Ovary (tissue), 10 donors: ENCODE measurements at places on chromosomes 4 and X. TPM values are rescaled to one million over a fixed set of nuclear protein-coding genes. Genes with fewer than 3 reads are reported as not detected.

The IL21 gene
- total RNA-seq = not detected

The CLGN gene
- total RNA-seq = 0.12 TPM

The PRDM5 gene
- total RNA-seq = 45.3 TPM

The PPBP gene
- total RNA-seq = 0.53 TPM

The MEPE gene
- total RNA-seq = not detected

The RAI2 gene
- 32.2 TPM for total RNA-seq

The ADH1C gene
- 7.7 TPM for total RNA-seq

The CNKSR2 gene
- total RNA-seq = 2.3 TPM

The SLC34A2 gene
- 0.30 TPM for total RNA-seq

The NOP14 gene
- total RNA-seq = 37.6 TPM

The NLRP2B gene
- total RNA-seq = 0.07 TPM

The TXK gene
- 1.9 TPM for total RNA-seq

GRCh38 chr4:26458157-26458561, 32.1 kb downstream of the CCKAR start:
- H3K27ac ChIP-seq = no peak overlapping the region
- no peak for DNase-seq
- H3K4me1 ChIP-seq = no peaks in the 10 kb centered on the region
- H3K27me3 ChIP-seq = no peaks in the 10 kb centered on the region
- H3K4me3 ChIP-seq = no peak overlapping the region

DNA sequence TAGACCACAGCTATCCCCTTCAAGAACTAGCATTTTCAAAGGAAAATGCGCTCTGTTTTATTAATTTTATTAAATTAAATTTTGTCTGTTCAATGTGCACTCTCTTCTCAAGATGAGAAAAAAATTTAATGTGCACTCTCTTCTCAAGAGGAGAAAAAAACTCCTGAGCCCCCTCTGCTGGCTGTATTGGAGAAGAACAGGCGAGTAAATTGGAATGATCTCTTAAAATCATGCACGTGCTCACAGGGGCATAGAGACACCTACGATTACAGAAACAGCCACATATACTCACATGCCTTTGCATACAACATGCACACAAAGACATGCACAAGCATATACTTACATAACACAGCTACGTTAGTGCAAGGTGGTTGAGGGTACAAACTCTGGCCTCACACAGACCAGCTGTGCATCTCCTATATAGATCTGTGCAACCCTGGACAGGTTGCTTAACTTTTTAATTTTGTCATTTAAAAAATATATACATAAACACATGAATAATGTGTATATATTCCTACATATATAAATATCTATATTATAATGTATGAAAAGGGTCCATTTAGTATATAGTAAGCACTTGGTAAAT, 176.2 kb upstream of the CXorf66 start:
- H3K27me3 ChIP-seq = no peaks in the 10 kb centered on the region
- no peaks in the 10 kb centered on the region for H3K36me3 ChIP-seq
- H3K27ac ChIP-seq = no peak overlapping the region
- H3K4me3 ChIP-seq = no peak overlapping the region
- DNase-seq = no peak

- H3K4me3 ChIP-seq = peak within 1 kb of the TSS; percentile 74
- H3K4me1 ChIP-seq = no peaks in the 10 kb centered on the region
- peak; percentile 89 for DNase-seq
Observed at GRCh38 chr4:77156912-77157858, at the start of gene CCNG2. TSS of gene CCNG2 (plus strand) at chr4:77157207. CDS start at chr4:77158533, 1,326 bp downstream.

DNA sequence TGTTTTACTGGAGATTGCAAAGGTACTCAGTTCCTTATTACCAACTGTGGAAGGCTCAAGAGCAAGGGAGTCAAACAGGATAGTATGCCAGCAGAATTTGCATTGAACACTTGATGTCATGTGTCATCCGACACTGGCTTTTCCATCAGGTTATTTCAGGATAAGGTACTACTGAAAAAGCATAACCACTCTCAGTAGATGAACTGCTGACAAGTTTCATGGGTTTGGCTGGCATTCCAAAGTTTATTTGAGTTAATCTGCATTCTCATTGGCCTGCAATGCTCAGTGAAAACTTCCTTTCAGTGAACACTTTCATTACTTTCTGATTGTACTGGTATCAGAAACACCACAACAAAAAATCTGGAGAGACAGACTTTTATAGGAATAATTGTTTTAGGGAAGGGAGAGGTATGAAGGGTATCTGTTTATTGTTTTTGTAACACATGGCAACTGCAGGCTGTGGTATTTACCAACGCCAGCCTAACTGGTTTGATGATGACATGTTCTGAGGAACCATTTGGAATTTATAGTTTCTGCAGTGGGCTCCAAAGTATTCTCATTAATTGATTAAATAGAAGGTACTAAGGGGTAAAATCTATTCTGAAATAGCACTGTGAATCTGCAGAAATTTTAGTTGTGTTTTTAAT, 345.7 kb upstream of the NR3C2 start:
- no peak for DNase-seq
- H3K4me3 ChIP-seq = no peak overlapping the region
- H3K4me1 ChIP-seq = no peaks in the 10 kb centered on the region
- no peak overlapping the region for H3K27ac ChIP-seq

- H3K36me3 ChIP-seq = no peaks in the 10 kb centered on the region
- H3K27me3 ChIP-seq = no peaks in the 10 kb centered on the region
- no peak overlapping the region for H3K4me3 ChIP-seq
- DNase-seq = no peak
- H3K4me1 ChIP-seq = no peaks in the 10 kb centered on the region
Observed at GRCh38 chr4:155769090-155769489, 10.3 kb downstream of the GUCY1B1 start.

DNA sequence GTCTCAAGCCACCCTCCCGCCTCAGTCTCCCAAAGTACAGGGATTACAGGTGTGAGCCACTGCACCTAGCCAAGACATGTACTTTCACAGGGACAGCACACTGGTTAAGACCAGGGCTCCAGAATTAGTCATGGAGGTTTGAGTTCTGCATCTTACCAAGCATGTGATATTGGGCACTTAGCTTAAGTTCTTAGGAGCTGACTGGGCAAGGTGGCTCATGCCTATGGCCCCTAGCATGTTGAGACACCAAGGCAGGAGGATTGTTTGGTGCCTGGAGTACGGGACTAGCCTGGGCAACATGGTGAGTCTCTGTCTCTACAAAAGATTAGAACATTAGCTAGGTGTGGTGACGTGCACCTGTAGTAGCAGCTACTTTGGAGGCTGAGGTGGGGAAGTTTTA, 2.6 kb upstream of the TMEM192 start:
- DNase-seq = no peak
- no peak overlapping the region for H3K27ac ChIP-seq
- no peaks in the 10 kb centered on the region for H3K27me3 ChIP-seq
- no peaks in the 10 kb centered on the region for H3K4me1 ChIP-seq
- no peaks in the 10 kb centered on the region for H3K36me3 ChIP-seq

- H3K27ac ChIP-seq = no peak overlapping the region
- no peak for DNase-seq
- H3K36me3 ChIP-seq = no peaks in the 10 kb centered on the region
- H3K27me3 ChIP-seq = no peaks in the 10 kb centered on the region
- no peak overlapping the region for H3K4me3 ChIP-seq
Observed at GRCh38 chr4:145404761-145405160, 76.9 kb upstream of the SMAD1 start.

GRCh38 chr4:181202240-181202639, 1041.0 kb upstream of the TENM3 start:
- no peak for DNase-seq
- H3K4me3 ChIP-seq = no peak overlapping the region
- no peak overlapping the region for H3K27ac ChIP-seq
- H3K4me1 ChIP-seq = no peaks in the 10 kb centered on the region
- no peaks in the 10 kb centered on the region for H3K27me3 ChIP-seq

- no peak for DNase-seq
- no peaks in the 10 kb centered on the region for H3K36me3 ChIP-seq
- no peaks in the 10 kb centered on the region for H3K27me3 ChIP-seq
- H3K4me3 ChIP-seq = no peak overlapping the region
Observed at GRCh38 chr4:96459105-96459504, 619.2 kb downstream of the PDHA2 start.

DNA sequence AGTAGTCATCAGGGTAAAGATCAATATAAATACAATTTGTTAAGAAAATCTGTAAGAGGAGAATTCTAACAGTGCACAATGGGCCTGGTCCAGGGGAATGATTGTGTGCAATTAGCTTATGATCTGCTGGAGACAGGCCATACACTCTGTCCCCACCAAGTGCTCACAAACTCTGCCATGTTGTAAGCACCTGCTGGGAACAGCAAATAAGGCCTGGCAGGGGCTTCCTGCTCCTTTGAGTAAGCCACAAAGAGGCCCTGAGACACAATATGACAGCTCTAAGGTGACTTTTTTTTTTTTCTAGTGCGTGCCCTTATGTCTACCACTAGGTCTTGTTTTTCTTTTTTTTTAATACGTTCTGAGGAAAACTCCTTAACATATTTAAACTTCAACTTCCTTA, 866.3 kb upstream of the PCDH7 start:
- DNase-seq = no peak
- H3K36me3 ChIP-seq = no peaks in the 10 kb centered on the region
- no peak overlapping the region for H3K27ac ChIP-seq
- no peak overlapping the region for H3K4me3 ChIP-seq

- H3K4me1 ChIP-seq = peaks cover 28% of the 10 kb centered on the region
- H3K36me3 ChIP-seq = no peaks in the 10 kb centered on the region
- no peaks in the 10 kb centered on the region for H3K27me3 ChIP-seq
- no peak for DNase-seq
- H3K27ac ChIP-seq = no peak overlapping the region
Observed at GRCh38 chr4:143403553-143403820, 66.8 kb downstream of the GAB1 start.

GRCh38 chr4:19711871-19712270, 539.8 kb upstream of the SLIT2 start:
- H3K27me3 ChIP-seq = no peaks in the 10 kb centered on the region
- no peaks in the 10 kb centered on the region for H3K36me3 ChIP-seq
- DNase-seq = no peak
- H3K4me3 ChIP-seq = no peak overlapping the region

- H3K27ac ChIP-seq = no peak overlapping the region
- H3K27me3 ChIP-seq = no peaks in the 10 kb centered on the region
- no peak for DNase-seq
- no peak overlapping the region for H3K4me3 ChIP-seq
Observed at GRCh38 chr4:151195801-151196200, 81.2 kb upstream of the PRSS48 start.

DNA sequence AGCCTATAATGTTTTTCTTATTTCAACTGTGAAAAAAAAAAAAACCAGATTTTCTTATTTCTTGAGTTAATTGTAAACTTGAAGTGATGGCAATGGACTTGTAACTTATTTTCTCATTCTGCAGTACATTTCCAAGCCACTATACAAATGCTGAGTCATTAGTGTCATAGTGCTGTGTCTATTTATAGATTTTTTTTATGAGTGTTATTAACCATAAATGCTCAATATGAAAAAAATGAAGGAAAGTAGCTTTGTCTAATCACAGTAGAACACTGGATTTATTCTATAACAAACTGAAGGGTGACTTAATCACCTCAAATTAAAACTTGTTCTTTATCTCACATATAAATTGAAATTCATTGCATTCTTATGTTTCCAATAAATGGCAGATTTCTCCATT, 718.6 kb downstream of the CCSER1 start:
- H3K27ac ChIP-seq = no peak overlapping the region
- H3K36me3 ChIP-seq = no peaks in the 10 kb centered on the region
- no peaks in the 10 kb centered on the region for H3K27me3 ChIP-seq
- DNase-seq = no peak
- no peak overlapping the region for H3K4me3 ChIP-seq

DNA sequence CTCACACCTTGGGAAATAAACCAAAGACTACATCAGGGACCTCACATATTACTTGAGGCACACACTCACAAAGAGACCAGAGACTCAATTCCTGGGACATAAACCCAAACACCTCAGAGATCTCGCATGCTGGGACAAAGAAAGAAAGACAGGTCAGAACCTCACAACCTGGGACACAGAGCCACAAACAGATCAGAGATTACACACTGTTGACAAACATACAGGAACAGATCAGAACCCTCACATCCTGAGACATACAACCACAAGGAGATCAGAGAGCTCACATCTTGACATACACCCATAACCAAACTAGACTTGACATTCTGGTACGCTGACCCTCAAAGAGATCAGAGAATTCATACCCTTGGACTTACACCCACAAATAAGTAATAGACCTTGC, 17.3 kb downstream of the SUV39H1 start:
- no peak overlapping the region for H3K27ac ChIP-seq
- H3K27me3 ChIP-seq = no peaks in the 10 kb centered on the region
- DNase-seq = no peak
- no peak overlapping the region for H3K4me3 ChIP-seq
- H3K36me3 ChIP-seq = no peaks in the 10 kb centered on the region
- no peaks in the 10 kb centered on the region for H3K4me1 ChIP-seq

DNA sequence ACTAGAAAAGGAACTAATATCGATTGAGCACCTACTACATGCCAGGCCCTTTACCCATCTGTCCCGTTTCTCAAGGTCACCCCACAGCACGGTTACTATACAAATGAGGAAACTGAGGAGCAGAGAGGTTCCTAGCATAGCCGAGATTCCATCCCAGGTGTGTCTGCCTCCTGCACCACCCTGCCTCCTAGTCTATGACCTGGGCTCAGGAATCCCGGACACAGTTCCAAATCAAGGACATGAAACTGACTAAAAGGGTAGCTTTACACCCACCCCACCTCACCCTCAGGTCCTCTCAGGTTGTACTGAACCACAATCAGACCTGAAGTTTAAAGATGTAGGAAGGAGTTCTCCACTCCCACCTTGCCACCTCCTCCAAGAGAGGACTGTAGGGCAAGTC, 55.6 kb downstream of the APBB2 start:
- no peak for DNase-seq
- H3K4me3 ChIP-seq = no peak overlapping the region
- no peak overlapping the region for H3K27ac ChIP-seq
- peaks cover 9% of the 10 kb centered on the region for H3K4me1 ChIP-seq
- H3K36me3 ChIP-seq = no peaks in the 10 kb centered on the region

DNA sequence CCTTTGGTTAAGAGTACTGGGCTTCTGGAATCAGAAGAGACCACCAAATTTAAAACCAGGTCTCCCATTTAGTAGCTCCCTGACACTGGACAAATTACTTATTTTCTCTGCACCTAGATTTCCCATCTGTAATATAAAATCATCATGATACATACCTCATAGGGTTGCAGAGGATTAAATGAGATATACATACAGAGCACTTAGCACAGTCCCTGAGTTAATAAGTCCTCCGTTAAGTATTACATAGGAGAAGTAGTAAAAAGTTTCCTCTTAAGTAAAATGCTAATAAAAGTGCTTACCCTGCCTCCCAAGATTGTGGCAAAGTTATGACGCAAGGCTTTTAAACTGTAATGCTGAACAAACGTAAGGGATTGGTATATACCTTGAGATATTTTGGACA, 539 bp upstream of the CHIC1 start:
- H3K36me3 ChIP-seq = no peaks in the 10 kb centered on the region
- no peaks in the 10 kb centered on the region for H3K4me1 ChIP-seq
- no peaks in the 10 kb centered on the region for H3K27me3 ChIP-seq
- H3K4me3 ChIP-seq = peak overlapping the region; percentile 60
- H3K27ac ChIP-seq = no peak overlapping the region

- no peak overlapping the region for H3K27ac ChIP-seq
- no peak overlapping the region for H3K4me3 ChIP-seq
- H3K36me3 ChIP-seq = no peaks in the 10 kb centered on the region
Observed at GRCh38 chr4:152458801-152459302, 77.0 kb downstream of the FBXW7 start.

GRCh38 chrX:123081776-123082175, 102.3 kb upstream of the GRIA3 start:
- no peak overlapping the region for H3K27ac ChIP-seq
- no peak for DNase-seq
- no peaks in the 10 kb centered on the region for H3K36me3 ChIP-seq
- H3K27me3 ChIP-seq = no peaks in the 10 kb centered on the region
